ENCODE measurements at places on chromosomes 2 and 18.

GRCh38 chr2:81747481-81748070 is 1443.0 kb upstream of the LRRTM1 start:
- no peak for DNase-seq

DNA sequence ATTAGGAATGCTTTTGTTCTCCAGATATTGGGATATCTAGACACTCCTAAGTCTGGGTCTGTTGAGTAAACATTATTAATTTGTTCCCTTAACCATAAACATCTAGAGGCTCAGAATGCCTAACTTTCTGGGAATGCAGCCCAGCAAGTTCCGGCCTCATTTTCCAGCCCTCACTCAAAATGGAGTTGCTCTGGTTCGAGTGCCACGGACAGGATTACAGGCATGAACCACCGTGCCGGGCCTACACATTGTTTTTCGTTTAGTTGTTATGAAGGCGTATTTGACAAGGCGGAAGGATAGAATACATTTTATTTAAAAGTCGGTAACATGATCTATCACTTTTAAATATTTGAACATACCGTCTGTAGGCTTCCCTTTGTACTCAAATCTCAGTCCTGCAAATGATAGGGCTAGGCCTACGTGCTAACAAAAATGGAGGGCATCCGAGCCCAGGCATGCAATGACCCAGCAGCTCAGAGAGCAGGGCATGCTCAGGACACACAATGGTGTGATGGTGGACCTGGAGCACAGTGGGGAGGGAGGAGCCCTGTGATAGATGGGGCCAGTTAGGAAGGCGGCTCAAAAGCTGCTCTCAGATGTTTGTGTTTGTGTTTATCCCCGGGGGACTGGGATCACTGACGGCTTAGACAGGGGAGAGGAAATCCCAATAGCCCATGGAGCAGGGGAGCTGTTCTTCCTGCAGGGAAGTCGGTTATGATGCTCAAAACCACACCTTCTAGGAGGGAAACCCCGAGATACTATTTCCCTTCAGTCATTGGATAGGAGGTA is 2.9 kb upstream of the SCYGR1 start:
- DNase-seq, result no peak

- DNase-seq, result no peak
These were observed 33.4 kb upstream of the HNRNPA3 start for GRCh38 chr2:177179227-177179626.

GRCh38 chr18:13131283-13131682 is 87.3 kb upstream of the LDLRAD4 start:
- DNase-seq, result no peak

DNA sequence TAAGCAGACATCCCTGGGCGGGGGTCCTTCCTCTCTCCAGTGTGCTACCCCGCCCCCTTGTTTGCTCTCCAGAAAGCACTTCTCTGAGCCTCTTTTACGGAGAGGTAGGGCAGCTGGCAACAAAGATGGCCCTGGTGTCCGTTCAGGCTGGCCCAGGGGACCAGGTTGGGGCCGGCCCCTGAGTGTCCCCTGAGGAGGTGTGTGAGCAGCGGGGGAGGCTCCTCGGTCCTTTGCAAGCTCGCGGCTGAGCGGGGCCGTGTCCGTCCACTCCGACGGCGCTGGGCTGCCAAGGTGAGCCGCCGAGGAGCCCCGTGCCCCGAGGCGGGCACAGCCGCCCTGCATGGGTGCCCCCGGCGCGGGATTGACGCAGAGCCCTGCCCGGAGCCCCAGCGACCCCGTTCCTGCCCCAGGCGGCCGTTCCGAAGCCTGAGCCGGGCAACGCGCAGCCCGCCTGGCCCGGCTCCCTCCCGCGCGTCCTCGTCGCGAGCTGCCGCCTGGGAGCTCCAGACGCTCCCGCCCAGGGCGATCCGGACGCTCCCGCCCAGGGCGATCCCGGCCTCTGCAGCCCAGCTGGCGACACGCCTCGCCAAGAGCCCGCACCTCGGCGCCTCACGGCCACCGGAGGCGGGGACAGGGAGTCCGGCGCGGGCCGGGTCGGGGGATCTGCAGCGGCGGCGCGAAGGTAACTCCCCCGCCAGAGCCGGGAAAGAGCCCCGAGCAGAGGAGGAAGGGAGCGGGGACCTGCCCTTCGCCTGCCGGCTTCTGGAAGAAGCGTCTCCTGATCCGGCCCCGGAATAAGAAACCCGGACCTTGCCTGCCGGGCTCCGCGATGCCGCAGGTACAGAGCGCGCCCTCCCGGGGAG is at the start of gene PROKR1:
PROKR1 (plus strand) TSS at position 569 of the 863 bp plus-strand sequence. CDS start 2,243 bp downstream, outside the sequence.
- DNase-seq, result no peak

DNA sequence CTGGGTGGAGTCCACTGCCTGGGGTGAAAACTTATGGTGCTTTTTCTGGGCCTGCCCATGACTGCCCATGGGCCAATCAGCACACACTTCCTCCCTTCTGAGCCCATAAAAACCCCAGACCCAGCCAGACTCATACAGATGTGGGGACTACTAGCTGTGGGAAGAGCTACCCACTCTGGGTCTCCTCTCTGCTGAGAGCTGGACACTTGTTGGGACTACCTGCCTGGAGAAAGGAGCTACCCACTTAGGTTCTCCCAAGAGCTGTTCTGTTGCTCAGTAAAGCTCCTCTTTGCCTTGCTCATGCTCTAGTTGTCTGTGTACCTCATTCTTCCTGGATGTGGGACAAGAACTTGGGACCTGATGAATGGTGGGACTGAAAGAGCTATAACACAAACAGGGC is 119.6 kb upstream of the SLC38A11 start:
- no peak for DNase-seq

- no peak for DNase-seq
These were observed 5.9 kb downstream of the AMMECR1L start for GRCh38 chr2:127879899-127880298.

DNA sequence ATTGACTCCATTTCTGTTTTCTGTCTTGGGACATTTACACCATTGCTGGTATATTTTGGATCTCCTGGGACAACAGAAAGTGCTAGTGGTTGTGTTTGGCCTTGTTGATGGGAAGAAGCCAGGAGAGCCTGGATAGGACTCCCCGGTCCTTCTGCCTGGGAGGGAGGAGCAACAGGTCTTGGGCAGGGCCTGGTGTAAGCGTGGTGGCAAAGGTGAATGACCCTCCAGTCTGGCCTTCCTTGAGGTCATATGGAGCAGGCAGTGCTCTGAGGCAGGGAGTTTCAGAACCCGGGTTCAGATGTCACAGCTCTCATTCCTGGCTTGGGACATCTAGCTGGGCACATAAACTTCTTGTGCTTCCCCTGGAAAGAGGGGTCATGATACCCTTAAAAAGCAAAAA is 56.0 kb upstream of the RBM44 start:
- DNase-seq, result no peak

GRCh38 chr2:198293281-198293680 is 488.9 kb downstream of the PLCL1 start:
- no peak for DNase-seq

GRCh38 chr2:64325852-64326577 is 127.9 kb upstream of the LGALSL start:
- no peak for DNase-seq

GRCh38 chr2:70901227-70902066 is 34.3 kb upstream of the ATP6V1B1 start:
- no peak for DNase-seq
